ENCODE measurements at places on chromosomes 2 and 18.

DNA sequence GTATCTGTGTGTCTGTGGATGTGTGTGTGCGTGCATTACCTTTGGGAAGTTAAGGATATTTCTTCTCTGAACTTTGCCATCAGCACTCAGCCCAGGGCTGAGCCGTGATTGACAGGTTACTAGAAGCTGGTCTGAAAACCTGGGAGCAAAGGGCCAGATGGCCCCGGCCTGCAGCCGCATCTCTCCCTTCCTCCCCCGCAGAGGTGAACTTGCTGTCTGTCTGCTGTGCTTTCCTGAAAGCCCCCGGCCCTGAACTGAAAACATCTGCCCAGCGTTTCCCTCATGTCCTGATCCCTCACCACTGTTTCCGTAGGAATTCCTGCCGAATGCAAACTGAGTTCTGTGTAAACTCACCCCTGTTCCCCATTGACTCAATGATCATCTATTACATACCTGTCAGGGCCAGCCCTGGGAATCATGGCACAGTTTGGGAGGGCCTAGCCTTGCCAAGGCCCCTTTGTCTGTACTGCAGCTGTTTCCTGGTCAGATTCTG lies 45.8 kb downstream of the MYCN start:
- no peak for DNase-seq

- DNase-seq: no peak
These were observed 423.3 kb downstream of the CMPK2 start for GRCh38 chr2:6442252-6442985.

DNA sequence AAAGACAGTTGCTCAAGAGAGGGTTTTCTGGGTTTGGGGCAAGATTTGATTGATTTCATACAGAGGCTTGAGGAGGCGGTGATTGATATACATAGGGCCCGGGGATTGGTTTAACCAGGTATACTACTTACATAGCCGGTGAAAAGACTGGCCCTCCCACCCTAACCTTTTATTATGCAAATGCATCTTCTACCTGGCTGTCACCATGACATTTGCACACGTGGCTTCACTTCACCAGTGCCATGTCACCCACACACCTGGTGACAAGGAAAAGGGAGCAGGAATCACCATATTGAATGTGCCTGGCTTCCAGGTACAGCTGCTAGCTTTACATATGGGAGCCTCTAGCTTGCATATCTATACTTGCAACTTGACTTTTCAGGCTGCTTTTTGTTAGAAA lies 9.7 kb downstream of the ERMN start:
- DNase-seq: no peak

DNA sequence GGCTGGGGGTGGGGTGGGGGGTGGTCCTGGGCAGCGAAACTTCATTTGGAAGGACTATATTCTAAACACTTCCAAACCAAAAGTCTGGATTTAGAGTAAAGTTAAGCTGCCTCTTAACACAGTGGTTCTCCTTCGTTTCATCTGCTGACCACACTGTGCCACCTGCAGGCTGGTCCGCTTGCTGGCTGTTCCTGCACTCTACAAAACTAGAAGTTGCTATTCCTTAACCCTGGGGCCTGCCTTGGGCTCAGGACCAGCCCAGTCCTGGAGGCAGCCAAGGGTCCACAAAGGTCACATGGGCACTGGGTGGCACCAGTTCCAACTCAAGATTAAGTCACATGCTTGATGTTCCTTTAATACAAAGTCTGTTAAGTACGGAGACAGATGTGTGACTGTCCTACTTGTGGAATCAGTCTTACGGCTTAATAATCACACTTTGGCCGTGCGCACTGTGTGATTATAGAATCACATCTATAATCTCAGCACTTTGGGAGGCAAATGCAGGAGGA lies 195.4 kb downstream of the FAM210A start:
- DNase-seq: no peak

DNA sequence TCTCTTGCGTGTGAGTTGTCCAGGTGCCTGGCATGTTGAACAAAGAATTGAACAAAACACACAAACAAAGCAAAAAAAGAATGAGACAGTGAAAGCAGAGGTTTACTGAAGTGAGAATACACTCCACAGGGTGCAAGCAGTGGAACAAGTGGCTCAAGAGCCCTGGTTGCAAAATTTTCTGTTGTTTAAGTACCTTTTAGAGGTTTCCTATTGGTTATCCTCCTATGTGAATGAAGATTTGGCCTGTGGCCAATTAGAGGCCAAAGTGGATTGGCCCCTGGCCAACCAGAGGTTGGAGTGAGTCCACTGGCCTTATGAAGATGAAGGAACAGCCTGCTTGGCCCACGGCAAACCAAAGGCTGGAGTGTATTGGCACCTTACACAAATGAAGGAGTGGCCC lies 1188.5 kb upstream of the NRXN1 start:
- no peak for DNase-seq

GRCh38 chr2:14306268-14306861 lies 326.2 kb upstream of the LRATD1 start:
- no peak for DNase-seq
